Stimulated activated CD8-positive, alpha-beta memory T cell treated with anti-CD3 and anti-CD28 coated beads, Interleukin-7, amount 100 ng/mL, for 24 hours (primary cell): ENCODE measurements at places on chromosomes 6 and 20.

- DNase-seq, result no peak
Observed at GRCh38 chr6:13124131-13124530, 204.2 kb downstream of the TBC1D7 start.

DNA sequence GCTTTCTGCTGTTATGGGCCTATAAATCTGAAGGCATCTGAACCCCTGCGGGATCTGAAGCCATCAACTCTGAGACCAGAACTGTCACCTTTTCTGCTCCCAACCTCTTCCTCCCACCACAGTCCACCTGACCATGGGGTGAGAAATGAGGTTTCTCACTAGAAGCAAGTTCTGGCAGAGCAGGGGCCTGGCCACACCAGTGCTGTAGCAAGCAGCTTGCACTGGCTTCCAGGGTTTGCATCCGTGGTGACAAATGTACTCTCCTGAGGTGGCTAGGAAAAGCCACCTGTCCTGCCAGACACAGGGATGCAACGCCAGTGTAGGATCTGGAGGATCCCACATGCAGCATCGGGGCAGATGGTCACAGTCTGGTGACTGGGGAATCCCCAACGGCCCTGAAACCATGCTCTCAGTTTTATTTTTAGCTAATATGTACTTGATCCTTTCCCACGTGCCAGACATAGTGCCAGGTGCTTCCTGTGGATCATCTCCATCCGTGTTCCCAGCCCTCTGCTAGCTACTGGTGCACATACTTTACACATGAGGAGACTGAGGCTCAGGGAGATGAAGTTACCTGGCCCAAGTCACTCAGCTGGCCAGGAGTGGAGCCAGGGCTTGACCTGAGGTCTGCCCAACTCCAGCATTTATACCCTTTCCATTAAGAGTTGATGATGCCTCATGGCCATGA lies 122.1 kb upstream of the SPACA1 start:
- DNase-seq, result no peak

DNA sequence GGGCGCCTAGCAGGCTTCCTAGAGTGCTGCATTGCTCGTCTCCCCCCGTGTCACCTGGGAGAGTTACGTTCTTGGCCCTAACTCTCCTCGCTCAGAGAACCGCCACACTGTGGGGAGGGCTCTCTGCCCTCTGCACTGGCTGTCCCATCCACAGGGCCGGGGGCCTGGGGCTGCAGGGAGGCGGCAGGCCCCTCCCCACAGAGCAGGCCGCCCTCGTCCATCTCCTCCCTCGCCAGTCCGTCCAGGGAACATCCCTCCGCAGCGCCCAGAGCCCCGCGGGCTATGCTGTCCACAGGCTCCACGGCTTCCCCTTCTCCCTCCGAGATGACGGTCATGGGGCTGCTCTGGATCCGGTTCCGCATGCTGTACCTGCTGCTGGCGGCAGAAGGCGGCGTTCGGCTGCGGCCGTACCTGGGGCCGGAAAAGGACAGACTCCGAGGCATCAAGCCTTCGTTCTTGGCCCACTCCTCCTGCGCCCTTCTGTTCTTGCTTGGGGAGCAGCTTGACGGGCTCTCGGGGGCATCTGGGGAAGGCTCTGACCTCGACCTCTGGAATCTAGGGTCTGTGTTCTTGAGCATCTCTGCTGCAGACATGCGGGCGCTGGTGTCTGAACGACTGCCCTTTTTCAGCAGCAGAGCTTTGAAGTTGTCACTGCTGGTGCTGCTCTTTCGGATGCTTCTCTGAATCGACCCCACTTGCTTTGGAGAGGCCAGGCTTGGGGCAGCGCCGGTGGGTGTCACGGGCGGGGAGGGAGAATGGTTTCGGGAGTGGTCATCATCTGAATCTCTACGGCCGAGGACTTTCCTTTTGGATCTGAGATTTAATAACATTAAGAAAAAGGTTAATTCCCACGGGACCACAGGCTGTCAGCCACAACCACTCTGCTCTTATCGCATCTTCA lies 20.2 kb downstream of the HEBP2 start:
- no peak for DNase-seq

DNA sequence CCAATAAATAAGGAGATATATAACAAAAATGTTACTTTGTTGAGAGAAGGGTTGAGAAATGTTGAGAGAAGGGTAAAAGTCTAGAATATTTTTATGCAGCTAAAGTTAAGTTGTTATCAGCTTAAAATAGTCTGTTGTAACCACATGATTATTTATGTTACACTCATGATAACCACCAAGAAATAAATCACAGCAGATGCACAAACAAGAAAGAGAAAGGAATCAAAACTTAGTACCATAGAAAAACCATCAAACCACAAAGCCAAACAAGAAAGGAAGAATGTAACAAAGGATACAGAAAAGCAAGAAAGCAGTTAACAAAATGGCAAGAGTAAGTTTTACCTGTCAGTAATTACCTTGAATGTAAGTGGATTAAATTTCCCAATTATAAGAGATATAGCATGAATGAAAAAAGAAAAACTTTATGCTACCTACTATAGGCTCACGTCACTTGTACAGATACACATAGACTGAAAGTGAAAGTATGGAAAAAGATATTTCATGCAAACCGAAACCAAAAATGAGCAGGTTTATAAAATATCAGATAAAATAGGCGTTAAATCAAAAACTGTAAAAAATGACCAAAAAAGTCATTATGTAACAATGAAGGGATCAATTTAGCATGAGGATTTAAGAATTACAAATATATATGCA lies 93.6 kb downstream of the STXBP5 start:
- DNase-seq, result no peak

GRCh38 chr6:21873562-21873961 lies 280.0 kb downstream of the SOX4 start:
- DNase-seq, result no peak

DNA sequence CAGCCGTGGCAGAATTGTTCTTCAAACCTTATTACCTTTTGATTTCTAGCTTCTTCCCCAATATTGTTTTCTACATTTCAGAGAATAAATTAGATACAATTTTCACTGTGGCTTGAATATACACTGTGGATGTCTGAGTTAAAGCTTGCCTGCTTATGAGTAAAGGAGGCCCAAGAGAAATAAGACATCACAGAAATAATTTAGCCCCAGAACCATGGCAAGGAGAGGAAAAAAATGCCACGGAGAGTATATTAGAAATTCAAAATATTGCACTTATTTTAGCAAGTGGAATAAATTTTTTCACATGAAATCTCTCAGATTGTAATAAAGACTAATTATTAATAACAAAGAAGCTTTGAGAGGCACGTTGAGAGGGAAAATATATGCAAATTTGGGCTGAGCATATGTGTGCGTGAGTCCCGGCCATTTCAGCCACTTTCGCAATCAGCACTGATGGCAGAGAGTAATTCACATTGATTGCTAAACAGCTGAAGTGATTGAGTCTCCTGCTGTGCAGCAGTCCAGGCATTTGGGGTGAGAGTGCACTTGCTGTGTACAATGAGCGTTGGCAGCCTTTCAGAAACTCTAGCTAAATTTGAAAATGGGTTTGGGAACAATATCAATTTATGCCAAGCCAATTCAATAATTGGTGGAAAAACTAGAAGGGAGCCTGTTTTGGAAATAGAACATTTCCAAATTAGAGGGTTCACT lies 596.0 kb downstream of the EPM2A start:
- no peak for DNase-seq

DNA sequence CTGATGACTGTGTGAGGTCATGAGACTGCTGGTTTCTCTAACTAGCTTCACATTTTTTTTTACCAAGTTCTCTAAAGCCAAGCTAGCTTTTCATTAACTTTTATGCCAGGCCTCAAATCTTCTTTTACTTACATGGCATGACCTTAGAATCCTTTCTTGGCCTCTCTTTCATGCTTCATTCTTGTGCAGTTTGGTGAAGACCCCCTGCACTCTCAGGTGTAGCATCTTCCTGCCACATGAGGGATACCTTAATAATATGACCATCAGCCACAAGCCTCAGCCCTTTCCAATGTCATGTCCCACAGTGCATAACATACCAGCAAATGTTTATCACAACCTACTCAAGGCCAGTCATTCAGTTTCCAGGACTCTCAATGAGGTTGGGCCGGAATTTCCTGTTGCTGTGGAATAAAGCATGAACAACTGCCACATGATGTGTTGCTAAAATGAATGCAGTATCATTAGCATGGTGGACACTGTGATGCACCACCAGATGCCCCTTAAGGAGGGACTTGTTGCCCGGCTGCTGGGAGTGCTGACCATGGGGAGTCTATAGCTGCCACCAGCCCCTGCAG lies 72.2 kb downstream of the RIN2 start:
- DNase-seq, result no peak

GRCh38 chr6:101163611-101164010 lies 229.9 kb upstream of the GRIK2 start:
- DNase-seq, result no peak

GRCh38 chr6:110408901-110409300 lies 6.5 kb downstream of the DDO start:
- no peak for DNase-seq

DNA sequence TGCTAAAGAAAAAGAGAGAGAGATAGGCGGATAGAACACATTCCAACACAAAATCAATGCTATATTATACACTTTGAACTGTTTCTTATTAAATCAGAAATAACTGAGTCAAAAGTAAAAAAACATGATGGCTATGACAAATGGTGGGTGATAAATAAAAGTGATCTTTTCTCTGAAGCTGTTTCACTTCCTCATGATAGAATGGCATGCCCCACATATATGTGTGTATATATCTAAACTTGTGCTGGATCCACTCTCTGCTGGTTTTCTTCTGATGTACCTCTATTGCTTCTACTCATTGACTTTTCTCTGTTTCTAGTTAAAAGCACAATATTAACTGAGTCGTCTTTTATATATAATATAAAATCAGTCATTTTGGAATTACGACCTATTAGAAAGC lies 429.9 kb downstream of the PKHD1 start:
- no peak for DNase-seq

- DNase-seq, result no peak
Observed at GRCh38 chr6:167394339-167394738, 69.5 kb downstream of the TTLL2 start.

DNA sequence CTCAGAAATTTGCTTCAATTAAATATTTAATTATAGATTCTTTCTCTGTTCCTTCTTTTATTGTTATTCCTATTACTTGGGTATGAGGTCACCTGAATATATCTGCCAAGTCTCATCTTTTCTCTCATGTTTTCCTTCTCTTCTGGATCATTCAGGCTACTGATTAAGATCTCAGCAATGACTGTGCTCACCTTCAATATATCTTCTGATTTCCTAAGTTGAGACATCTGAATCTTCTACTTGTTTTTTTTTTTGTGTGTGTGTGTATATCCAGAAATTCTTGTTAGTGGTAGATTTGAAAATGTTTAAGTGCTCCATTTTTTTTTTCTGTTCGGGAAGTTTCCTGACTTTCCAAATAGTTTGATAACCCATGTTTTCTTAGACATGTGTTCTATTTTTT lies 108.0 kb downstream of the ADGRB3 start:
- DNase-seq, result no peak

DNA sequence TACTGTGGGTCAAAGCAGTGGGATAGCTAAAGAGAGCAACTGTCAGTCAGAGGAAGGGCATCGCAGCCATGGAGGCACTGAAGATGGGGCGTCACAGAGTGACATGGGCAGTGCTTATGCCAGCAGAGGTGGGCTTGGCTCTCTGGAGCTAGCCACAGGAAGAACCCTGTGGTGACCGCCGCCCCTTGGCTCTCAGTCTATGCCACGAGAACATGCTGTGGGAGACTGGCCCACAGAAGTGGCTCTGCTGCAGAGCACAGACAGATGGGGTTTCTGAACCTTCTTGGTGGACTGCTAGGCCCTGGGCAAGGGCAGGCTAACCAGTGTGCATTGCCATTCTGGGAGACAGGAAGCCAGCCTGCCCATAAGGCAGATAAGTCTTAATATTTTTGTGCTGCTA lies 290.0 kb upstream of the SUPT3H start:
- no peak for DNase-seq

- DNase-seq, result no peak
Observed at GRCh38 chr6:31538805-31539400, 2.9 kb downstream of the DDX39B start.

- no peak for DNase-seq
Observed at GRCh38 chr6:56795466-56796195, 152.9 kb upstream of the DST start.

DNA sequence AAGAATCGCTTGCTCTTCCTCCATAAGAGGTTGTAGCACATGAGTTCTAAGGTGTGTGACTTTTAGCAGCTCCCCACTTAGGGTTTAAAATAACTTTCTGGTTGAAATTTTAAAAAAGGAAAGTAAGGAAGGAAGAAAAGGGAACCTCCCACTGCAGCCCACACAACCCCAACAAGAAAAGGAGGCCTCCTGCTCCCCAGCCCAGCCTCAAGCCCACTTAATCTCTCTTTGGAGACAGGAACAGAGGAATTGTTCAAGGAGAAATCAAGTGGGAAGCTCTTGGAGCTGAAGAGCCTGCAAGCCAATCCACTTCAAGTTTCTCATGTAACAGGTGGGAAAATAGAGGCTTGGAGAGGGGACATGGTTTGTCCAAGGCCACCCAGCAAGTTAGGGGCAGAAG lies 39.1 kb upstream of the PREX1 start:
- DNase-seq, result no peak

GRCh38 chr20:59131551-59132285 lies 31.9 kb upstream of the ZNF831 start:
- no peak for DNase-seq
